Heart right ventricle (tissue), 16 donors: ENCODE measurements at places on chromosomes 7 and 10. TPM values are rescaled to one million over a fixed set of nuclear protein-coding genes. Genes with fewer than 3 reads are reported as not detected.

- DNase-seq = no peak
Observed at GRCh38 chr7:148670807-148671206, 27.9 kb upstream of the CUL1 start.

GRCh38 chr7:42097752-42098151, 139.3 kb downstream of the GLI3 start:
- no peak for DNase-seq

- no peak for DNase-seq
Observed at GRCh38 chr10:33006342-33006887, 48.4 kb upstream of the ITGB1 start.

DNA sequence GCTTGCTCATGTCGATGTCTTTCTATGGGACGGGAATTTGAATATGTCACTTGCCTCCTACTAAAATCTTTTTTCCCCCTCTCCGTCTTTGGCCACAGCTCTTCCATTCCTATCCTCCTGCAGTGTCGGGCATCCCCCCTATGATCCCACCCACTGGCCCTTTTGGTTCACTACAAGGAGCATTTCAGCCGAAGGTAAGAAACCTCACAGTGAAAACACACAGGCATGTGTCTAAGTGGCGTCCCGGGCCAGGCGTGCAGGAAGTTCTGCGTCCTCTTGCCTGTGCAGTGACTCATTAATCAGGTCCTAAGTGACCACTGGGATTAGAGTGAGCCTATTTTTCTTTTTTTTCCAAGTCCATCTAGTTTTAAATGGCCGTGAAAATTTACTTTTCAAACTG, 360.5 kb upstream of the GALNT17 start:
- no peak for DNase-seq

DNA sequence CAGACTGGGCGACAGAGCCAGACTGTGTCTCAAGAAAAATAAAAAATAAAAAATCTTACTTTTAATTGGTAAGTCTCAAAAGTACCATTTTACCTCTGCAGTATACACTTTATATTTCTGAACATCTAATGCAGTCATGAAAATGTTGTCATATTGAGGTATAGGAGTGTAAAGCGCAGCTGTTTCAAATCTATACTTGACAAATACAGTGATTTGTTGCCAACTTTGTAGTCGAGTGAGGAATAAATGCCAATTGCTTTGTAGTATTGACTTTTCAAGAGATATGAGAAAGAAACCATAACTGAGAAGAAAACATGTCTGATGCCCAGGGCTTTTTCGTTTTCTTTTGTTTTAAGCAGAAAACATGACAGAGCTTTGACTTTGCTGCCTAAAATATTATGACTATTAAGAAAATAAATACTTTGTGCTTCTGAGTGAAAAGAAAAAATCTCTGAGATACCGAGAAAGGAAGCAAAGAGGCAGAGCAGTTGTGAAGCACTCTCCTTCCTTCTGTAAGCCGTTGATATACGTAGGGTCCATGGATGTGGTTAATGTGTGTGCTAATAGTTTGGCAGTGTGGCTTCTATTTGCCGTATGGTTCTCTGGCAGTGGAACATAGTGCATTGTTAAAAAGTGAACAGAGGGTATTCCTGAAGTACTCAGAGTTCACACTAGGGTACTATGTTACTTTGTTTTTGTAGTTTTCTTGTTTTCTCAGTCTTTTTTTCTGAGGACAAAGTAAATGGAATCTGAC, 38.2 kb downstream of the AVL9 start:
- no peak for DNase-seq

- DNase-seq = no peak
Observed at GRCh38 chr10:73791871-73792400, 6.5 kb downstream of the ZSWIM8 start.

GRCh38 chr7:19144661-19145433, at the start of gene FERD3L:
FERD3L (minus strand) TSS chr7:19145421; CDS start chr7:19145362, 59 bp downstream.
- no peak for DNase-seq

Gene ATP6V0A4
- polyA plus RNA-seq = not detected

Gene RHOBTB1
- polyA plus RNA-seq = 7.1 TPM

Gene STEAP1
- polyA plus RNA-seq = 0.80 TPM
